ENCODE measurements at places on chromosomes 4 and X.

GRCh38 chr4:2964706-2965258 lies 1.4 kb downstream of the GRK4 start:
- no peak for DNase-seq

GRCh38 chr4:66034262-66034661 lies 364.0 kb upstream of the EPHA5 start:
- DNase-seq: no peak

DNA sequence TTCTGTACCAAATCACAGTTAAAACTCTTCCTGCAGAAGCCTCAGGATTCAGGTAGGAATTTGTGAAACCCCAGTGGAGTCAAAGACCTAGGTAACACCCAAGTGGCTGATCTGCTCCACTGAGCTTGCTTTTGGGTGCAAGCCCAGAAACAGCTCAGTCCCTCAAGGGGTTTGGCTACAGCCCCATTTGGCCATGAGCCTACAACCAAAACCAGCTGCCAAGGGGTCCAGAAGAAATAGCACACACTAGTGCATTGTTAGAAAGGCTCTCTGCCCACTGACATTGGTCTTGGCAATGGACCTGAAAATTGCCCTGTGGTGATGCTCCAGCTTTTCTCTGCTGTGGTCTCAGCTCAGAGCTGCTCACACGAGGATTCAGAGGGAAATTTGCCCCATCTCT lies 577.4 kb upstream of the INTU start:
- DNase-seq: no peak

DNA sequence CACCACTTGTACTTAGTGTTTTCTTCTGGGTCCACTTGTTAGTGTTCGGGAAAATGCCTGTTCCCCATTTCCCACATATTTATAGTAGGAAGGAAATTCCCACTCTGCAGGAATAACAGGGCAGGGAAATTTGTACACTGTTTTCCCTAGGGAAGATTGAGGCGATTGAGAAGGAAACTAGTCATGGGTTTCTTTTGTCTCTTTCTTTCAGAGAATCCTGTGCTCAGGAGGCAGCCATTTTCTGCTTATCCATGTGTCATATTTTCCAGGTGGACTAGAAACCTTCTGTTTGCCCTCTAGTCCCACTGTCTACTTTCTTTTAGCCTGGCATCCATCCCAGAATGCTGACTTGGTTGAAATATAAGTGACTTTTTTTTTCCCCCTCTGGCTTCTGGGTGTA lies 299.1 kb upstream of the ANKRD50 start:
- no peak for DNase-seq

- no peak for DNase-seq
Observed at GRCh38 chrX:48696909-48697727, 584 bp downstream of the SUV39H1 start.

DNA sequence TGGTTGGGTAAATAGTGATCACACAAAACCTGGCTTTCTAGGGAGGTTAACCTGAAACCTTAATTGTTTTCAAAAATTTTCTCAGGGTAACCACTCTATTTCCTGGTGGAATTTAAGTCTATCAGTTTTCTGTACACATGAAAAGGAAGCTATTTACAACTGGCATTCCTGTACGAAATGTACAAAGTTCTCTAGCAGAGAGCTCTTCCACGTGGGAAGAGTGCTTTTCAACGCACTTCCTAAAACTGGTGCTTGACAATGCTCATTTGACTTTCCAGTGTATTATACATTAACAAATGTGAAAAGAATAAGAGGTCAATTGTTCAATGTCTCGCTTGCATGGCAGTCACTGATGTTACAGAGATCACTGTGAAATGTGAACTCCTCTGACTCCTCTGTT lies 2.8 kb upstream of the SOD3 start:
- DNase-seq: no peak

DNA sequence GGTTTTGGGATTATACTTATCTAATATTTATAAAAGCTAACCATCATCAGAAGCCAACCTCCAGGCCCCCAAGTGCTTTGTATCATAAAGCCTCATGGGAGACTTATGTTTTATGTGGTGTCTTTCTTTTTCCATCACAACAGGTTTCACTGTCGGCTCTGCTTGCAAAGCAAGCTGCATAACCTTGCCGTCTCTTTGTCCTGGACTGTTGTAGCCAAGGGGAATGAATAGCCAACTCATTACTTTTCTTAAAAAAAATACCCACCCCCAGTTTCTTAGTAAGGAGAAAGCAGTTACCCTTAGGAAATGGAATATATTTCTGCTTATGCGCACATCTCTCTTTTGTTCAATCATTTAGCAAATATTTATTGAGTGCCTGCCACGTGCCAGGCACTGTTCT lies 40.7 kb downstream of the FAM184B start:
- DNase-seq: no peak

DNA sequence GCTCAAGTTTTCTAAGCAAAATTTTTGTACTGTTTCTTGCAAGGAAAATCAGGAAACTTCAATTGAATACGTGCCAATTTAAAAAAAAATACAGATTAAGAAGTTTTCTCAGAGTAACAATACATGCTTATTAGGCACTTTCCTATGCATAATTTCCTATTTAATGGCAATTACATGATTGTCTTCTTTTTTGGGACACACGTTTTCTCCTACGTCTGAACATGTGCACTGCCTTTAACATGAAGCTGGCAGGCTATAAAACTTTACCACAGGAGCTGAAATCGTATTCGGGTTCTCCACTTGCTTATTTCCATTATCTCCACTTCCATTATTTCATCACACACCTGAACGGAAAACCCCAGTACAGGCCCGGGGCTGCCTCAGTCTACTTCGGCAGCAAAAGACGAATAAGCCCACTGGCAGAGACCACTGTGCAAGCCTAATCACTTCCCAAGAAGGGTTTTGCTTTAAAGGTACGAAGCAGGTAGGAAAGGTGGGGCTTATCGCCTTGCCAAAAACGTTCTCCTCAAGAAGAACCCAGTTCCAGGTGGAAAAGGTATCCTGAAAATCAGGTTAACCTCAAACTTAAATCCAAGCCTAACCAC lies 575 bp downstream of the RCHY1 start:
- no peak for DNase-seq

- no peak for DNase-seq
Observed at GRCh38 chr4:25872851-25873631, 10.3 kb upstream of the SEL1L3 start.

DNA sequence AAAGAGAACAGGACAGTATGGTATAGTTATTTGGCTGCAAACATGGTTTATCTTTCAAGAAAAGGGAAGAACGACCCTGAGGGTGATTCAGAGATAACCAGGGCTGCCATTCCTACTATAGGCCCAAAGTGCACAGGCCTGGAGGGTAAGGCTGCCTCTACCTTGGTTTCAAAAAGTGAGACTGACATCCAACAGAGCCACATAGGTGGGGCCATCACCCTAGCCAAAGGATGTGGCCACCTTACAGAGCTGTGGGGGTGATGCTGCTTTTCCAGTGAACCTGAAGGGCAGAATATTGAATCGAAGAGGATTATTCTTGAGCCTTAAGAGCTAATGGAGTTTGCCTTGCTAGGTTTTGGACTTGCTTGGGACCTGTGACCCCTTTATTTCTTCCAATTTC lies 15.7 kb downstream of the SH2D1A start:
- DNase-seq: no peak

- DNase-seq: no peak
Observed at GRCh38 chr4:88537709-88538108, 14.1 kb upstream of the PYURF start.

- DNase-seq: no peak
Observed at GRCh38 chrX:82721891-82722290, 786.2 kb upstream of the POU3F4 start.

DNA sequence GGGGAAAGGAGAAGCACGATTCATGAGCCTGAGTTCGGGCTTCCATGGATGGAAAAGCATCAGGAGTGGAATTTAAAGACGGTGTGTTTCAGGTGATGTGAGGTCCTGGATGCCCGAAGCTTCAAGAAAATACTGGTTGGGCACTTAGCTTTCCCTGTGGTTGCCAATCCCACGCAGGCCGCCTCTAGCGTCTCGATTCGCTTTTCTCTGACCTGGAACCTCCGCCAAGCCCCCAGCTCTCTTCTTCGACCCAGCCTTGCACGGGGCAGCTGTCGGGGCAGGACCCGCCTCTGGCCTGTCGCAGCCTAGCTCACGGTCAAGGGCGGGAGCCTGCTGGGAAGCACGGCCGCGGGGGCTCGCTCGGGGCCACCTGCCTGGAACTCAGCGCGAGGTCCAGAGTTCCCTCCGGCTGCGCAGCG lies 308 bp upstream of the TLR2 start:
- no peak for DNase-seq

DNA sequence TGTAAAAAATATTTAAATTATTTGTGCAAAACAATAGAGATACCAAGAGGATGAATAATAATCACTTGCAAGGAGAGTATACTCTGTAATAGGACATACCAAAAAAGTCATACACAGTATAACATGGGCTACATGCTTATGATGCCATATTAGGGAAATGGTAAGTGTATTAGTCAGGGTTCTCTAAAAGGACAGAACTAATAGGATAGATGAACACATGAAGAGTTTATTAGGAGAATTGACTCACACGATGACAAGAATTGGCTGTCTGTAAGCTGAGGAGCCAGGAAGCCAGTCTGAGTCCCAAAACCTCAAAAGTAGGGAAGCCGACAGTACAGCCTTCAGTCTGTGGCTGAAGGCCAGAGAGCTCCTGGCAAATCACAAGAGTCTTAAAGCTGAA lies 151.2 kb downstream of the DTHD1 start:
- DNase-seq: no peak

GRCh38 chrX:33808636-33809035 lies 323.5 kb downstream of the FAM47A start:
- no peak for DNase-seq

DNA sequence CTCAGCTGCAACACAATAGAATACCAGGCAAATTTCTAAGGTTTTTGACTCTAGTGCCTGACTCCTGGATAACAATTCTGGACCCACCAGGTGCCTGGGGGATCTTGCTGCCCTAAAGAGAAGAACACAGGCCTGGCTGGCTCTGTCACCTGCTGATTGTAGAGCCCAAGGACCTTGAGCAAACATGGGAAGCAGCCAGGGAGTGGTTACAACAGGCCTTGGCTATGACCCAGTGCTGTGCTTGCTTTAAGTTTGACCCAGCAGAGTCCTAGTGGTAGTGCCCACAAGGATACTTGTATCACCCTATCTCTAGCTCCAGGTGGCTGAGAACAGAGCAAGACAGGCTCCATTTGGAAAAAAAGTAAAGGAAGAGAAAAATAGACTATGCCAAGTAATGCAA lies 176.8 kb upstream of the DCAF12L2 start:
- DNase-seq: no peak

GRCh38 chr4:47221721-47222120 lies 190.4 kb downstream of the GABRB1 start:
- DNase-seq: no peak

GRCh38 chr4:188819233-188819632 lies 680.0 kb downstream of the TRIML1 start:
- DNase-seq: no peak

- DNase-seq: no peak
Observed at GRCh38 chr4:42357325-42357724, 40.0 kb upstream of the SHISA3 start.

- DNase-seq: no peak
Observed at GRCh38 chrX:19347916-19348315, 4.2 kb downstream of the PDHA1 start.

DNA sequence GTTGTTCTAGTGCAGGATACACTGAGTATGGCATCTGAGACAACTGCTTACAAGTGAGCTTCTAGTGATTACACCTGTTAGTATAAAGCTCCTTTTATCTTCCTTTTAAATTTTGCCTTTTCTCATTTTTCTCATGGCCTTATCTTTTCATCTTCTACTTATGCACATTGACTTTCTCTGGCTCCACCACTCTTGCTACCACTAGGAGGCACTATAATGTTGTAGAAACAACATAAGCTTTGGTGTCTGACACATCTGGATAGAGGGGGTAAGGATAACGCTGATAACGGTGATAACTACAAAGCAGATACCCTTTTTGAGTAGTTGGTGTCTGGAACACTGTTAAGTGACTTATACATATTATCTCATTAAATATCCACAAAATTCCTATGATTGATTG lies 187.4 kb upstream of the TEX13C start:
- no peak for DNase-seq
